ENCODE measurements at places on chromosomes 6 and 20. TPM values are rescaled to one million over a fixed set of nuclear protein-coding genes. Genes with fewer than 3 reads are reported as not detected.

DNA sequence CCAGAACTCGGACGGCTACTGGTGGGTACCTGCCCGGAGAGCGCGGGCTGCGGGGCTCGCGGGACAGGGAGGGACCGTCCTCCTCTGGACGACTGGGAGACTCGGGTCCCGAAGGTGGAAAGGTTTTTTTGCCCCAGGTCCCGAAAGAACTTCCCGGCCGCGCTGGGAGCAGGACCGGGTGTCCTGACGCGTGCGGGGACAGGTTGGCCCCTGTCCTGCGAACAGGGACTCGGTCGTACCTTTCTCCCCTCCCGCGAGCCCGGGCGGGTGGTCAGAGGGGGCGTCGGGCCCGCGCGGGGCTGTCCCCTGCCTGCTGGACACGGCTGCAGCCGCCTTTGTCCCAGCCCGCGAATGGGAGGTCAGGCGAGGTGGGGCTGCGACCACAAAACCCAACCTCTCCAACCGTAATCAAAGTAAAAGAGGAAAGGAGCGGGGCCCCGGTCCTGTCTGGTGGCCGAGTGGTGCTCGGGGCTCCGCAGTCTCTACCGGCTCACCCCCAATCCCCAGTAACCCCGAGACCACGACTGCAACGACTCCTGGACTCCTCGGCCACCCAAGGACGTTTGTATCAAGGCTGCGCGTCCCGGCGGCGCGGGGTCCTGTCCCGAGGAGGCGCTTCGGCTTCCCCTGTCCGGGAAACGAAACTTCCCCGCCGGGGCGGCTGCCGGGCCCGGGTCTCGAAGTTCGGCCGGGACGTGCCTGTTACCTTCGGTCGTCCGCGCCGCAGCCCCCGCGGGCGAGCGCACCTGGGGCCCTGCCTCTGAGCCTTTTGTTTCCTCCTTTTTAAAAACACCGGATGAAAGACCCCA lies 798 bp downstream of the DSP start:
- no peak for DNase-seq

GRCh38 chr6:4370066-4370465 lies 234.7 kb upstream of the ECI2 start:
- DNase-seq: no peak

DNA sequence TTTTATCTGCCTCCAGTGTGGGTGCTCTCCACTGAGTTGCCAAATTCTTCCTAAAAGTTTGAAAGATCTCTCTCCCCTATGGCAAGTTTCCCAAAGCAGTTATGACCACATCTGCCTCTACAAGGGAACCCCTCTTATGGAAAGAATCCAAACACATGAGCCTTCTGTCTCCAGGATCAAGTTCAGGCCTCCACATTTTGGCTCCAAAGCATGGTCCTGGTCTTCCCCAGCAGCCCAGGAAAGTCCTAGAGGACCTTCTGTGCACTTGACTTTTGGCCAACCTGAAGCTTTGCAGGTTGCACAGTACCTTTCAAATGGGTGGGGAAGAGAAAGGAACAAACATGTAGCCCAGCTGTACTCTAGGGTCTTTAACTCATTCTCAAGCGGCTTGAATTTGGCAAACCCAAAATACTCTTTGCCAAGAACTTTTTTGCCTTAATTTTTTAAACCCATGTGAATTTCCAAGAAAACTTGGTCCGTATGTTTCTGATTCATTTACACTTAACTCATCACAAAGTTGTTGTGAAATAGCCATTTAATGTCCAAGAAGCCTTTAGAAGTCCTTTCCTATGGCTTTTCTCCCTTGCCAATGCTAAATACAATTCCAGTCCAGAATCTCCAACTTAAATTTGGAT lies 240.1 kb upstream of the TBX18 start:
- DNase-seq: no peak

DNA sequence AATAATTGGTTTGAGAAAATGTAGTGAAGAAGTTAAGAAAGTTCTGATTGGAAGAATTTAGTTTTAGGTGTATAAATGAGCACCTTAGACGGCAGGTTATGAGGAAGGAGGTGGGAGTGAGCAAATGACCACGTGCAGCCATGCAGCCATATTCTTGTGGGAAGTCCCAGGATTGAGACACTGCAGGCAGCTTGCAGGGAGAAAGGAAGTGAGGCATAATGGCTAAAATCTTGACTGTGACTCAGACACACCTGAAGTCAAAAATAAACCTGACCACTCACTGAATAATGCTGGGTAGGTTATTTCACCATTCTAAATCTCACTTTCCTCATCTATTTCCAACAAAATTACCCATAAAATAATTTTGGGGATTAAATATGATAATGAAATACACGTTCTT lies 16.6 kb downstream of the DSE start:
- DNase-seq: no peak

GRCh38 chr6:116450185-116450710 lies 10.9 kb upstream of the CALHM6 start:
- no peak for DNase-seq

DNA sequence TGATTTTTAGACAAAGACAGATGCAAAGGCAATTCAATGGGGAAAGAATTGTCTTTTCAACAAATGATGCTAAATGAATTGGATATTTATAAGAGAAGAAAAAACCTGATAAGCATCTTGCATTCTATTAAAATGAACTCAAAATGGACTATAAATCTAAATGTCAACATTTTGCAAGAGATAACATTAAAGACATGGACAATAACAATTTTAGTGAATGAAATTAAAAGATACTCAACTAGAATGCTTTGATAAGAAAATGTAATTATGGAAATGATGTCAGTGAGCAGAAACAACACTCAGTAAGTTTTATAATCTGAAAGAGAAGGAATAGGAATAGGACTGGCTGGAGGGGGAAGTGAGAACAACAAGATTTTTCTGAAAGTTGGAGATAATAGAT lies 421.7 kb downstream of the C6orf118 start:
- no peak for DNase-seq

SLC35B2 gene
- polyA plus RNA-seq: 46.7 TPM

GLP1R gene
- polyA plus RNA-seq: 0.62 TPM

HLA-DQA1 gene
- 2.8 TPM for polyA plus RNA-seq

ATP9A gene
- polyA plus RNA-seq: 57.4 TPM
